C1 segment of cervical spinal cord (tissue), 14 donors: ENCODE measurements at places on chromosomes 5 and 9.

DNA sequence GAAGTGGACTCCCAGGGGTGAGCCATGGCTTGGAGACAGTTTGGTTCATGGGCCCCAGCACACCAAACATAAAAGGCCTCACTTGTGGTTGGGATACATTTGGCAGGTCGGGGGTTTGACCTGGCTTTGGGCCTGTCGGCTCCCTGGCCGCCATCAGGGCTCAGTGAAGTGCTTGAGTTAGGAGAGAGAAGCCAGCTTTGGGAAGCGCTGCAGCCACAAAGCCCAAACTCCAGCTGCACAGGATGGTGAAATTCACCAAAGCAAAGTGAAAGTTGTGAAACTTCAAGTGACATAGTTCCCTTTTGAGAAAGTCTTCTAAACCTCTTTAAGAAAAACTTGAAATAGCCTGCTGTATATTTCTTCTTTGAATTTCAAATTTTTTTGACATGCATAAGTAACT, 27.5 kb downstream of the SLC46A2 start:
- no peak for DNase-seq

GRCh38 chr9:107588393-107588792, 98.8 kb upstream of the KLF4 start:
- DNase-seq, result no peak

- no peak for DNase-seq
These were observed 5.5 kb downstream of the TSTD2 start for GRCh38 chr9:97627624-97628023.

- no peak for DNase-seq
These were observed 226.6 kb upstream of the SLC24A2 start for GRCh38 chr9:20015427-20015931.

GRCh38 chr5:172703952-172704351, 62.9 kb downstream of the NEURL1B start:
- no peak for DNase-seq

- no peak for DNase-seq
These were observed 124.8 kb downstream of the NFIB start for GRCh38 chr9:14189146-14189545.

DNA sequence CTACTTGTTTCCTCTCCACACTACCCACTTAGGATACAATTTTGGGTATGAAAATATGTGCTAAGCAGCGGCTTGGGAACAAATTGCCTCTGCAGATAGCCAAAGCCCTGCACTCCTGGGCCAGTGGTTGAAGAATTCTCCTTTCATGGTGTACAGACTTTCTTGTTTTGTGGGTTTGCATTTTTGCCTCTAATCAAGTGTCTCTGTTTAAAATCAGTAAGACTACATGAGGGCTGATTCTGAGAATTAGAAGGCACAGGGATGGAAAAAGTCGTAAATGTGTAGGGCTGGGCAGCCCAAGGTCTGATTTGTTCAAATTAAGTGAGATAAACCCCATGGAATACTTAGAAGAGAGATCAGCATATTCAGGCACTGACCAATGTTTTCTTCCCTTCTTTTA, 103.7 kb upstream of the CD180 start:
- no peak for DNase-seq

DNA sequence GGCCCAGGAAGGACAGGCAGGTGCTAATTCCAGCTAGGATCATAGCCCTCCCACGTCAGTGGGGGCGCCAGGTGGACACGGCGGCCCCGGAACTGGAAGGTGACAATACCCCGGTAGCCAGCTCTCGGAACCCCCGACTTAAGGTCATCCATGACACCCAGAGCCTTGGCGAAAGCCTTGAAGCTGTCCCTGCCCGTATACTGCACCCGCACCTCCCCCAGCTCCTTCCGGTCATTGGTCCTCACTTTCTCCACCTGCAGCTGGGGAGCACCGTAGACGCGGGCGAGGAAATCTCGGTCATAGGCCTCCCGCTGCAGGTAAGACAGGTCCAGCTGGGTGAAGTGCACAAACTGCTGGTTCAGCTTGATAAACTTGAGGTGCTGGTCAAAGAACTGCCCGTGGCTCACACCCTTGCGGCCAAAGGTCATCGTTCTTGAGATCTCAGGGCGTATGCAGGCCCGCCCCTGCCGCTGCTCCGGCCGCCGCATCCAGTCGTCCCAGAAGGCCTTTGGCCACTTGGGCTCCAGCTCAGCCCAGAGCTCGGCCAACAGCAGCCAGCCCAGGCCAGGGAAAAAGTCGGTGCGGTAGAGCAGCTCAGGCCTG, 10.9 kb downstream of the MGAT1 start:
- DNase-seq, result no peak

GRCh38 chr5:37840053-37841034, 503 bp upstream of the GDNF start:
- DNase-seq, result no peak

GRCh38 chr9:22238809-22239684, 207.6 kb upstream of the DMRTA1 start:
- no peak for DNase-seq

GRCh38 chr5:171166766-171167165, 142.3 kb upstream of the TLX3 start:
- DNase-seq, result no peak
